Activated effector memory CD4-positive, alpha-beta T cell treated with Interleukin-2 at 50 U/mL for 16 hours (primary cell): ENCODE measurements at places on chromosomes 4 and X.

GRCh38 chr4:24975510-24975909 lies 55.2 kb downstream of the LGI2 start:
- DNase-seq, result no peak

DNA sequence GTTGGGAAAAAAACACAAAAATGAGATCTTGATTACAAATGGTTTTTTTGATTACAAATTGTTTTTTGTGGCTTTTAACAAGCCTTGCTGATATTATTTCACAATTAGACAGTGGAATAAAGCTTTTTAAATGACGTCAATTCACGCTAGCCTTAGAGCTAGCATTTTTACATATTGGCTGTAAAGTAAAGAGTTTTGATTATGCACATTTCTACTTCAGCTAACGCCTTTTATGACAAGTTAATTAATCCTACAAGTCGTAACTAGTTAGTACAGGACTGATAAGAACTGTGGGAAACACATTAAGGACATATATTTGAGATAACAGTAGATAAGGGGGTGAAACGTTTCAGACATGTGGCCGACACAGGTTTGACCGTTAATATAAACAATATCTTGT lies 95.7 kb upstream of the ATXN3L start:
- DNase-seq, result no peak

DNA sequence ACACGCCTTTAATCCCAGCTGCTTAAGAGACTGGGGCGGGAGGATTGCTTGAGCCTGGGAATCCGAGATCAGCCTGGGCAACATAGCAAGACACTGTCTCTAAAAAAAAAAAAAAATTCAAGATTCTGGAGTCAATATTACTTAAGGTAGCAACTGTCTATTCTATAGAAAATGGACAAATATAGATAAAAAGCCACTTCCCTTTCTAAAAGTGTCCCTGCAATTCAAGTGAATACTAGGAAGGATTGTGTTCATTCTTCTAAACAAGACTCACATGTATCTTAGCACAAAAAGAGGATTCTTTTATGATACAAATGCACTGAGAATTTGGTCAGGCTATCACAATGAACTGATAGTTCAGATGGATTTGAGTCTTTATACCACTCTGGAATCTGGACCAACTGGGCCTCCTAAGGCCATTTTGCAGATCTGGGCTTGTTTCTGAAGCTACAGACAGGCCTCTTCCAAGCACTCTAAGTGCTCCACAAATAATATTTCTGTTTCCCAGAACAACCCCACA lies 7.0 kb downstream of the PKD2 start:
- DNase-seq, result no peak

GRCh38 chrX:150731795-150732194 lies 38.6 kb downstream of the MTMR1 start:
- no peak for DNase-seq

DNA sequence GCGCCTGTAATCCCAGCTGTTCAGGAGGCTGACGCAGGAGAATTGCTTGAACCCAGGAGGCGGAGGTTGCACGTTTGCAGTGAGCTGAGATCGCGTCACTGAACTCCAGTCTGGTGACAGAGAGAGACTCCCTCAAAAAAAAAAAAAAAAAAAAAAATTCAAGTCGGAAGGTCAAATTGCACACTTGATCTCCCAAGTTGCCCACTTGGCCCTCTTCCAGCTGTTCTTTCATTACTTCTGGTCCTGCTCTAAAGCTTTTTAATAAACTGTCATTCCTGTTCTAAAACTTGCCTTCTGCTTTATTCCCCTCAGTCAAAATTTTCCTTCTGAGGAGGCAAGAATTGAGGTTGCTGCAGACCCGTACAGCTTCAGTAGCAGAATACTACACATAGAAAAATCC lies 2358.0 kb downstream of the ARAP2 start:
- no peak for DNase-seq

- DNase-seq, result no peak
Observed at GRCh38 chr4:120218981-120219380, 152.3 kb upstream of the MAD2L1 start.

DNA sequence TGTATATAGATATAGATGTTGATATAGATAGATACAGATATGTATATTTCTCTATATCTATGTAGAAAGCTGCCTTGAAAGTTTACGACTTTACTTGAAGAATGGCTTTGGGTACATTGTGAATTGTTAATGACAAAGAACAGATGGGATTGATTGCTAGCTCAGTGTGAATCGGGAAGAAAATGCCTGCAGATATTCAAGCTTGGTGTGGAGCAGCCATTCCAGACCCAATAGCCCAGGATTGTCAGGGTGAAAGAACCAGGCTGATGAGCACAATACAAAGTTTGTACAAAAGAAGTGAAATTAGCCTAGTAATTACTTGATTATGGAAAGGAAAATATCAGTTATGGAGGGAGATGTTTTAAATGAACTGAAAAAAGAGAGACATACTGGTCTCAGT lies 946.2 kb downstream of the STPG2 start:
- no peak for DNase-seq

GRCh38 chrX:141201962-141202361 lies 25.0 kb upstream of the LDOC1 start:
- DNase-seq, result no peak

- DNase-seq, result no peak
Observed at GRCh38 chr4:87734936-87735335, 64.4 kb upstream of the IBSP start.

- no peak for DNase-seq
Observed at GRCh38 chr4:2280531-2281300, 18.8 kb upstream of the MXD4 start.

GRCh38 chr4:76584241-76585152 lies 149.5 kb downstream of the SHROOM3 start:
- DNase-seq, result no peak

DNA sequence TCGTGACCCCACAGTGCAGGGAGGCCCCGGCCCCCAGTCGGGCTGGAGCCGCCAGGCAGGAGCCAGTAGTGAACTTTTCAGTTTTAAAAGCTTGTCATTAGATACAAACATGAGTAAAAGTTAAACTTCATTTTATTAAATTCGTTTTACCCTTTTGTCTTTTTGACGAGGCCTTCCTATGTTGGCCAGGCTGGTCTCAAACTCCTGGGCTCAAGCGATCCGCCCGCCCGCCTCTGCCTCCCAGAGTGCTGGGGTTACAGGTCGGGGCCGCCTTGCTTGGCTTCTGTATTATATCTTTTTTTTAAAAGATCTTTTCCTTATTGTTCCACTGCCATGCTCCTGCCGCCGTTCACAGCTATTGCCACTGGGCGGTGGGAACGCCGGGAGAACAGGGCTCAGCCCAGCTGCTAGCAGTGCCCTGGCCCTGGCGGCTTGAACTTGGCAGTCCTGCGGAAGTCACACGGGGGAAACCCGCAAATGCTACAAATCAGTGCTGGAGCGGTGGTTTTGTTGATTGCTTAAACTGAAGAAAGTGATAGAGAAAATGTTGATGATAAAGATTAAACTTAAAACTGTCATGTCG lies 968 bp upstream of the NELFA start:
- peak; percentile 45 for DNase-seq

- no peak for DNase-seq
Observed at GRCh38 chr4:169119536-169119935, 109.5 kb upstream of the CBR4 start.
